ENCODE measurements at places on chromosomes 12 and 14. TPM values are rescaled to one million over a fixed set of nuclear protein-coding genes. Genes with fewer than 3 reads are reported as not detected.

Gene GPR68
- 0.87 TPM for polyA plus RNA-seq

Gene LRP1
- 6.2 TPM for polyA plus RNA-seq

Gene AKAP5
- polyA plus RNA-seq = 0.28 TPM

Gene C1QL4
- polyA plus RNA-seq = not detected

Gene SAMD15
- polyA plus RNA-seq = 37.8 TPM

Gene IAPP
- polyA plus RNA-seq = not detected

Gene E2F7
- polyA plus RNA-seq = not detected

Gene MYH6
- not detected for polyA plus RNA-seq

Gene C12orf54
- not detected for polyA plus RNA-seq

Gene SYT10
- polyA plus RNA-seq = not detected

Gene NTS
- not detected for polyA plus RNA-seq

Gene HOMEZ
- polyA plus RNA-seq = 5.5 TPM

Gene EFS
- polyA plus RNA-seq = 0.21 TPM

Gene SELPLG
- polyA plus RNA-seq = not detected

Gene GLT8D2
- polyA plus RNA-seq = 0.60 TPM

Gene ERO1A
- polyA plus RNA-seq = 46.3 TPM

Gene PAX9
- not detected for polyA plus RNA-seq

Gene KRT8
- not detected for polyA plus RNA-seq

Gene AKAP3
- polyA plus RNA-seq = 1.0 TPM

Gene LRR1
- 5.0 TPM for polyA plus RNA-seq

Gene CMA1
- polyA plus RNA-seq = not detected

All from Purkinje cell (primary cell).